KBM-7 (cell line): ENCODE measurements at places on chromosomes 12 and 14.
A peak's percentile ranks its signal among the peaks of the same experiment; 100 is the strongest.

DNA sequence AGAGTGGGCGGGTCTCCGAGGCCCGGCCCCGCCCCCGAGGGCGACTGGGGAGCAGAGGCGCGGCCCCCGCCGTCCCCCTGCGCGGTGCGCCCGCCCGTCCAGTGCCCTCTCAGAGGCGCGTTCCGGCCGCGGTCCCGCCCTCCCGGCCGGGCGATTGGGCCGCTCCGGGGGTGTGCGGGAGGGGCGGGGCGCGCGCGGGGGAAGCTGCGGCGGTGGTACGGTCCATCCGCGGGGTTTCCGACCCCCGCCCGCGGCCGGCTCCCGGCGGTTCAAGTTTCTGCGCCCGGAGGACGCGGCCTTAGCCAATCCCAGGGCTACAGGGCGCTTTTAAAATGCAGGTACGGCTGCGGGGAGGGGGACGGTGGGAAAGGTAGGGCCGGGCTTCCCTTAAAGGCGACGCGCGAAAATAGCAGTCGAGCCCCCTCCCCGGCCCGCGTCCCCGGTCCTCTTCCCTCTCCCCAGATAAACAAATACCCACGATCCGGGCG, 315 bp upstream of the CCDC85C start:
- DNase-seq = peak; percentile 92

- no peak for DNase-seq
Measured at GRCh38 chr12:17971850-17972249, 118.1 kb downstream of the RERGL start.

DNA sequence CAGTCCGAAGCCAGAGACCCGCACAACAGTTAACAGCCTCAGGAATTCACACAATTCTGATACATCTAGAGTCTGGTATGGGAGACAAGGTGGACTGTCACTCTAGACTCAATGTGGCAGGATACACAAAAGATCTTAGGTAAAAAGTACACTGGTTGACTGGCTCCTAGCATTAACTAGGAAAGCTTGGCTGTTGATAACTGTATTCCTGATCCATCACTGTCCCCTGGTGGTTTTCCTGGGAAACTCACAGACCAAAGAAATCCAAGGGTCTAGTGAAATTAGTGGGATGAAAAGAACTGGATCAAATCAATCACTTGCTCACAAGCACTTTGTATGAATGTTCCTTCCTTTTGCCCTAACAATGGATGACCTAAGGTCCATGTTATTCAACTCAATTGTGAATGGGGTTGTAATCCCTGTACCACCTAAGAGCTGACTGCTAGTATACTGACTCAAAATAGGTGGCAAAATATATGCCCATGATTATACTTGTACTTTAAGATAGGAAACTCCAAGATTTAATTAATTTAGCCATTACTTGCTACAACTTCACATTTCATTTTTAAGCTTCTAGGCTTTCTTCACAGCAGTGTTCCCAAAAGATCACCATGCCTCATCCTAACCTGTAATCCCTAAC, 14.0 kb downstream of the NPC2 start:
- DNase-seq = no peak

DNA sequence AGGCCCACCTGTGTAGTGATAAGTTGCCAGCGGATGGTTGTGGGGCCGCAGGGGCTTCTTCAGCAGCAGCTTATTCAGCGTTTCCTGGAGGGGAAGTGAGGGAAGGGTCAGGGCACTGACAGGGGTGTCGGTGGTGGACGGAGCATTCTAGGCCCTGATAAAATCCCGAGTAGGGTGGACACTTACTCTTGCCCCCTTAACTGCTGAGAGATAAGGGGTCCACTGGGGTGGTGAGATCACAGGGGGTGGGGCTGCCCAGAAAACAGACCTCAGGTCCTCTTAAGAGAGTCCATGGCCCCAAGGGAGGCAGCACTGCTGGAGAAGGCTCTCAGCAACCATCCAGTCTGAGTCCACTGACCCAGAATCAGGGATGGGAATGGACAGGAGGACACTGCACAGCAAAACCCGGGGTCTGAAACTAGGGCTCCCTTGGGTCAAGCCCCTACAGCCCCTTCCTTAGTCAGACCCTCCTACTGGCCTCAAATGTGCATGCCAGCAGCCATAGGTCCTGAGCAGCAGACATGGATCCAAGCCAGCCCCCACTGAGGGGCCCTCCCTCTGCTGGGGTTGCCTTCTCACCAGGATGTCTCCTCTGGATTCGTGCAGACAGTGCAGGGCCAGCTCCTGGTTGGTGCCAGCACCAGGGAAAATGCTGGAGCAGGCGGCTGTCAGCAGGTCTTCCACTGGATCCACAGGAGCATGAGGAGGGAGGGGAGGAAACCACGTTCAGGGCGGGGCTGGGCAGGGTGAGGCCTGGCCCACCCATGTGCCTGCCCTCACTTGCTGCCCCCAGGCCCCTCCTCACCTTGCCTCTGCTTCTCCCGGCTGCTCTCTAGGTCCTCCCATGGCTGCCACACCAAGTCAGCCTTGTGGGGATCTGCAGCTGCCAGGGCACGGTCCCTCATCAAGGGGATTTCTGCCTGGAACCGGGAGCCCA, 12.1 kb upstream of the PNMA1 start:
- DNase-seq = no peak

DNA sequence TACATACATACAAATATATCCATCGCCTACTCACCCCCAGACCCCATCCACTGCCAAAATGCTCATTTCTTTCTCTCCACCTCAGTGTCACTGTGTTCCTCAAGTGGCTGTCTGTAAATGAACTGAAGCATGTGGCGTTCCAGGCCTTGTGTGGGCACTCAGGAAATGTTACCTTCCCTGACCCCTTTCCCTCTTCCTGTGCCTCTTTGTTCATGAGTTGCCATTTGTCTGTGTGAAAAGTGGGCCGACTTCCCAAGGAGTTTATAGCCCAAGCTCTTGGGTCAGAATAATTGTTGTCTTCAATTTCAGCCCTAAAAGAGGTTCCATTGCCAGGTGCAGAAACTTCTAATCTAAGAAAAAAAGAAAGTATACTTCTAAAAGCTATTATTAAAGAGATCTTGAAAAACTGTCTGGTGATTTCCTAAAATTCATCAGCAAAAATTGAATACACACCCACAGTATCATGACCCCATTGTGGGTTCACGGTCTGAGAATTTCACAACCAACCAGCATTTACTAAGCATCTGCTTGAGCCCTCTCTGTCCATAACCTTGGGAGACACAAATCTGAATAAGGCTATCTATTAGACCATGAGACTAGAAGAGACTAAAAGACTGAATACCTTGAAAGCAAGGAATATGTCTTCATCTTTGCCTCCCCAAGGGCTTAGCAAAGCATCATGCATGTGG, 201.4 kb upstream of the EEA1 start:
- DNase-seq = peak; percentile 59

- peak; percentile 21 for DNase-seq
Measured at GRCh38 chr14:68297876-68298468, 478.4 kb downstream of the RAD51B start.

GRCh38 chr12:12976366-12976765, 23.7 kb downstream of the HEBP1 start:
- no peak for DNase-seq
